ENCODE measurements at places on chromosomes 3 and 15. TPM values are rescaled to one million over a fixed set of nuclear protein-coding genes. Genes with fewer than 3 reads are reported as not detected.
A peak's percentile ranks its signal among the peaks of the same experiment; 100 is the strongest.

- H3K36me3 ChIP-seq, result peaks cover 73% of the 10 kb centered on the region
- H3K4me1 ChIP-seq, result peaks cover 11% of the 10 kb centered on the region
- DNase-seq, result no peak
- no peaks in the 10 kb centered on the region for H3K27me3 ChIP-seq
Measured at GRCh38 chr3:194423317-194423716, 24.3 kb upstream of the GP5 start.

DNA sequence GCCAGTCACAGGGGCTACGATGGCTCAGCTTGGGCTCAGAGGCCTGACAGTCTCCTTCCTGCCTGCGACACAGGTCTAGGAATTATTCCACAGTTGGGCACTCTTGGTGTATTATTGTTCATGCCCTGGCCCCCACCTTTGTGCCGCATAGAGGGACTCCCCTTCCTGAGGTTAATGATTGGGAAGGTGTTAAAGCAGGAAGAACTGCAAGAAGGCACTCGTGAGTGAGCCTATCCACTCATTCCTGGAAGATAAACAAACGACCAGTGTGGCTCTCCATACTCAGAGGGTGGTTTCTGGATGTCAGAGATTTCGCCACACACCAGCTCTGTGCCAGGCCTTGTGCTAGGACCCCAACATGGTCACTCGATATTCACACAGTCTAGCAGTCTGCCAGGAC, 12.3 kb downstream of the LIPC start:
- H3K36me3 ChIP-seq, result no peaks in the 10 kb centered on the region
- no peaks in the 10 kb centered on the region for H3K27me3 ChIP-seq
- no peak for DNase-seq

DNA sequence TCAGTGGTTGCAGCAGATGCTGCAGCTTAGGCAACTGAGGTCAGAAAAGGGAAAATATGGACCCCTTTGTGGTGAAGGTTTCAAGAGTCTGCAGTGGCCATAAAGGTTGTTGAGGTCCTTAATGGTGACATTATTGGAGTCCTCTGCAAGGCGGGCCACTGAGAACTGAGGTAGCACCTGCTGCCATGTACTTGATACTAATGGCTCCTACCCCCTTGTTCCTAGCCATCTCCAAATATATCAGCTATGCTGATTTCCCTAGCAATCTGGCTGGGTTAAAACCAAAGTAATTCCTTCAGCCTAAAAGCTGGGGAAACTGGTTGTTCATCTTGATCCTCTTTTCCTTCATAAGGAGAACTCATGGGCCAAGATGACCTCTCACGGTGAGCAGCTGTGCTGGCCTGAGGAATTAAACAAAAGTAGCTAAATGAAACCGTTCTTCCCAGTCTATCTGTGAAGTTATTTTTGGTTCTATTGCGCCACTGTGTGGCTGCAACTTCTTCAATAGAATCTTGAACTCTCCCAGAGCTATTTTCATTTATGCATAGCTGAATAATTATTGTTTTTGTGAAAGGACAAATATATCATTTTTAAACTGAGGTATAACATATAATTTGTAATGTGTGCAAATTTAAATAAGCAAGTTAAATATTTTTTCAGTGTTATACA, 76.1 kb upstream of the PLSCR4 start:
- no peak overlapping the region for H3K4me3 ChIP-seq
- H3K27ac ChIP-seq, result no peak overlapping the region
- H3K27me3 ChIP-seq, result no peaks in the 10 kb centered on the region
- H3K4me1 ChIP-seq, result peaks cover 8% of the 10 kb centered on the region
- no peaks in the 10 kb centered on the region for H3K36me3 ChIP-seq
- peak; percentile 19 for DNase-seq

GRCh38 chr3:153042088-153042487, 119.9 kb upstream of the RAP2B start:
- no peak overlapping the region for H3K4me3 ChIP-seq
- H3K4me1 ChIP-seq, result peaks cover 20% of the 10 kb centered on the region
- no peak overlapping the region for H3K27ac ChIP-seq
- DNase-seq, result no peak
- no peaks in the 10 kb centered on the region for H3K36me3 ChIP-seq
- no peaks in the 10 kb centered on the region for H3K27me3 ChIP-seq

DNA sequence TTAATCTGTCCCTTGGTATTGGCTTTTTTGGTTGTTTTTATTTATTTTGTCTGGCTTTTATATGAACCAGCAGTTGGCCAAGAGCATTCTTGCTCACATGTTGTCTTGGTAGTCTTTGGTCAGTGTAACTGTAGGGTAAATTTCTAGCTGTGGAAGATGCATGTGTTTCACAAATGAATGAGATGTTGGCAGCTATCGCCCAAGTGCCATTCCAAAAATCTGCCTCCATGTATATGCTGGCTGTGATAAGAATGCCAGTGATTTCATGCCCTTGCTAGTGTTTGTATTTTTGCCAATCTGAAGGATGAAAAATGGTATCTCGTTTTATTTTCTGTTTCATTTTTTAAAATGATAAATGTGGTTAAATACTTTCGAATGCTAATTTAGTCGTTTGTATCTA, 50.1 kb downstream of the TLNRD1 start:
- H3K27me3 ChIP-seq, result peaks cover 3% of the 10 kb centered on the region
- no peaks in the 10 kb centered on the region for H3K36me3 ChIP-seq
- no peaks in the 10 kb centered on the region for H3K4me1 ChIP-seq
- H3K27ac ChIP-seq, result no peak overlapping the region
- DNase-seq, result no peak
- H3K4me3 ChIP-seq, result no peak overlapping the region

DNA sequence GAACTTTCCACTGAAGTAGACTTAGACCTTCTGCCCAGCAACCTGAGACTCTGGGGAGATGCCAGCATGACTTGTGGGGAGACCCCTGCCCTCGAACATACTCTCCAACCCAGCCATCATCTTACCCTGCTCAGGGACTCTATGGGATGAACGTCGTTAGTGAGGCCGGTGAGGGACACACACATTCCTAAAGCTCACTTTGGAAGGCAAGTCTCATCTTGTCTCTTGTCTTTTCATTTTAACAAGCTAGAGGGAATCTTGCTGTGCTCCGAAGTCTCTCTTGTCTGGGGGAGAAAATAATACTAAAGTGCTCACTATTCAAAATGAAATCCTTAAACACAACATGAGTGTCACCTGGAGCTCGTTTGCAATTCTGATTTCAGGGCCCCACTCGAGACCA, 239.5 kb upstream of the HES1 start:
- H3K4me1 ChIP-seq, result no peaks in the 10 kb centered on the region
- DNase-seq, result no peak
- no peak overlapping the region for H3K4me3 ChIP-seq
- no peak overlapping the region for H3K27ac ChIP-seq
- peaks cover 4% of the 10 kb centered on the region for H3K27me3 ChIP-seq

The LMLN gene
- total RNA-seq, result 13.0 TPM

The MRAS gene
- 80.7 TPM for total RNA-seq

The ZNF502 gene
- total RNA-seq, result 4.0 TPM

The ITIH4 gene
- total RNA-seq, result 3.5 TPM

The MASP1 gene
- 1.2 TPM for total RNA-seq

Measured in osteoblast (primary cell).